ENCODE measurements at places on chromosomes 5 and 9.

- DNase-seq, result no peak
These were observed 22.1 kb upstream of the KIF2A start for GRCh38 chr5:62283861-62284260.

DNA sequence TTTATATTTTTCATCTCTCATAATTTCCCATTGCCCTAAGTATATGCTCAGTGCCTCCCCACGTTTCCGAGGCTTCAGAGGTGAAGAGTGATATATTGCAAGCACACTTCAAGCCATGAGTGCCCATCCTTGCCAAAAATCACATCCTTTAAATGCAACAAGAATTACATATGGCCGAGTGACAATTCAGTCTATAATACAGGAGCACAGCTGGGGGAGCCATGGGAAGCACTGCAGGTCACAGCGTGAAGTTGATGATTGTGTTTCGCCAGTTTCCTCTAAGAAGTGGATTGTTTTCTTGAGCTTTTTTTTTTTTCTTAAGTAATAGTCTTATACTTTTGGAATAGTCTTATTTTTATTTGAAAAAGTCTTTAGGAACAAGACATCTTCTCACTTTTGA lies 61.1 kb downstream of the MTRR start:
- no peak for DNase-seq

DNA sequence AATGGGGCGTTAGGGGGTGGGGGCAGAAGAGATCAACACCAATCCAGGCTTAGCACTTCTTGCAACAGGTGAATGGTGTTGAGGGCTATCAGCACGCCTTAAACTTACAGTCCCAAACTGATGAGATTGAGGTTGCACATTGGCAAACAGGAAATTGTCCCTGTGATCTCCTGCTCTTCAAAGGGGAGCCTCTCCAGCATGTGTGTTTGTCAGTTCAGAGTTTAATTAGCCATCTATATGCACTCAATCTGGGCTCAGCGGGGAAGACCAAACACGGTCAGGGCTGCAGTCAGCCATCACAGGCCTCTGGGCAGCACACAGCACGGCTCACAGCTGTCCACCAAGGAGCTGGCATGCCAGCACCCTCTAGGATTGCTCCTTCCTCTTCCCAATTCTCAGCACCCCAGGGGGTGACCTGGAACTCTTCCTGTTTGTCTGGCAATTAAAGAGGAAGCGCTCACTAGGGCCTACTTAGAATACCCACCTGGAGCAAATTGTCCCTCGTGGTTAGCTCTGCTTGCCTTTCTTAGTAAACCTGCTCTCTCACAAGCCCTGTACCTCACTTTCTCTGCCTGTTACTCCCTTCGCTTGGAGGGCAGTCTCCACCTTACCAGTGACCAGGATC lies 217.4 kb downstream of the SLIT3 start:
- DNase-seq, result no peak

GRCh38 chr5:149041242-149041641 lies 21.6 kb downstream of the SH3TC2 start:
- no peak for DNase-seq

DNA sequence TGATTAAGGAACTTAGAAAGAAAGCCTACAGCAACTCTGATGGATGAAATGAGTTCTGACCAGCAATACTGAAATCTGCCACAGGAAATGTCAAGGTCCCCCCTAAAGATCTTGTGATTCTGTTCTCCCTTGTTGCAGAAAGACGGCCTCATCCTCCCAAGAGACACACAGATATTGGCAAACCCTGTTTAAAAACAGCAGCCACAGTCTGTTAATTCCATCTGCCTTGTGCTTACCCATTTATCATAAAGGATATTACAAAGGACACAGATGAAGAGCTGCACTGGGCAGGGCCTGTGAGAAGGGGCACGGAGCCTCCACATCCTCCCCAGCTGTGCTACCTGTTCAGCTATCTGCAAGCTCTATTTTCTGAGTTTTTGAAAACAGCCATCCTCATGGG lies 15.2 kb downstream of the RAPGEF1 start:
- DNase-seq, result no peak

- DNase-seq, result peak; percentile 37
These were observed 10.0 kb upstream of the C5 start for GRCh38 chr9:121059998-121060636.

DNA sequence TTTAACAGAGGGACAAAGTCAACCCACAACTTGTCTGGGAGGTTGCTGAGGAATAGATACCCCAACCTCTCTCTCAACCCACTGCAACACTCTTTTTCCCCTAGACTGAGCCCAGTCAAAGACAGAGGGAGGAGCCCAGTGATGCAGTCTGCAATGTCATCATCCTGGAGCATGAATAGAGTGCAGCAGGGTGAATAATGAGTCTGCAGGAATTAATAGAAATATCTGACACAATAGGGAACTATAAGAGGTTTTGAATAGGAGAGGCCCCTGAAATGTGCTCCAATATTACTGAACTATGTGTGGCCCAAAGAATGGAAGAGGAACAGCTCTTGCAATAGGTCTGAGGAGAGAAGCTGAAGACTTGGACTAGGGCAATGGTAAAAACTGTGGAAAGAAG lies 59.1 kb downstream of the PDCD1LG2 start:
- DNase-seq, result no peak

- no peak for DNase-seq
These were observed 957.5 kb upstream of the CDH9 start for GRCh38 chr5:27995867-27996266.

DNA sequence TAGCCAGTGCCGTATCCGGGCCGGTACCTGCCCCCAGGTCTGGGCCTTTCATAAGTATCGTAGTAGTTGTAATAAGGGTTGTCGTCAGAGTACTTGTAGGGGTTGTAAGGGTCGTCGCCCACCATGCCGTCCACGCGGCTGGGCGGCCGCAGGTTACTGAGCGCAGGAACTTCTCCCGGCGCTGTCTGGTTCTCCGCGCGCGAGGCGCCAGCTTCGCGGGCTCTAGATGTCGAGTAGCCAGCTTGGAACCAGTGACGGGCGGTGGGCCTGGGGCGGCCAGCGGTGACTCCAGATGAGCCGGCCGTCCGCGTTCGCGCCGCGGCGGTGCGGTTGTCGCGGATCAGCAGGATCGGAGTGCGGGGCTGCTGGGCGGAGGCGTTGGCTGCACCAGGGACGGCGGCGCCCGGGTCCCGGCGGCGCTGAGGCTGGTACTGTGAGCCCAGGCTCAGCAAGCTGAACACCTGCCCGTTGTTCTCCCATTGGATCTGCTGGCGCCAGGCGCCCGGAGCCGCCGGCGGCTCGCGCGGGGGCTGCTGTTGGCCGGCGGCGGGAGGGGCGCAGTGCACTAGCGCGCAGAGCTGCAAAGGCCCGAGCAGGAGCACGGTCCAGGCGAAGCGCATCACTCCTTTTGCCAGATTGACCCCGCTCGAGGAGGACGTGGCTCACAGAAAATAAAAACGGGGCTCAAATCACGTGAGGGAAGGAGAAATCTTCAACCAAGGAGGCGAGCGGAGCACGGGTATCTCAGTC lies 518 bp downstream of the LOX start:
- DNase-seq, result no peak

DNA sequence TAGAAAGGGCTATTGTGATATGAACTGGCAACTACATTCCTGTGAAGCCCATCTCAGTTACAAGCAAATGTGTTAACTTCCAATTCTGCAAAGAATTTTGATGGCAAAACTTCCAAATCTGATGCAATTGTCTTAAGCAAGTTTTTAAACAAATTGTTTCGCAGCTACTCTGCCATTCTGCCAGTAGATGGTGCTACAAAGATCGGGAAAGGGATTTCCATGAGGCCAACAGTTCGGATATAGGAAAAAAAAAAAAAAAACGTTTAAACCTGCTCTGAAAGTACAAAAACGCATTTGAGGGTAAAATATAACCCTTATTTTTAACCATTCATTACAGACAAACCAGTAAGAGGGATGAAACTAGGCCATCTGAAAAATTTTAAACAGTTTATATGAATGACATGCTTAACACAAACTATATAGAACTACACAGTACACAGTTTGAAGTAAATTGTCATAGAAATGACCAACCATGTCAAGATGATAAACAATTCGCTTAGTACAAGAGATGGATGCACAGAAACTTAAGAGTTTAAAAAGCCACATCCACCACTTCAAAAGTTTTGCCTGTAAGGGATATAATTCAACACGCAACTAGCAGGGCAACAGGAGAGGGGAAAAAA lies 2.2 kb downstream of the HNRNPA0 start:
- DNase-seq, result no peak

GRCh38 chr5:110476164-110476563 lies 250.3 kb downstream of the TMEM232 start:
- DNase-seq, result no peak

DNA sequence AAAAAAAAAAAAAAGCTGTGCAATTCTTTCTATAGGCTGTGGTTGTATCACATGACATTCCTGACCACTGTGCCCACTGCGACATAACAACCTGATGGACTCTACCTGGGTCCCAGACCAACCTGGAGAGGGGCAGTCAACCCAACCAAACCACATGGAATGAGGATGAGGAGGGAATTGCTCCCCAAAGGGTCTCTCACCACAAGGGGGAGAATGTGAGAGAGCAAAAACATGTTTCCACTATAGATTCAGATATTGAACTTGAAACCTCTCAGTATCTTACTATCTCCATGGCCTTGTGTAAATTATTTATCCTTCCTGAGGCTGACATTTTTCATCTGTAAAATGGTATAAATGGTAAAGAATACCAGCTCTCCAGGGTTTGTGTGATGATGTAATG lies 66.9 kb upstream of the SV2C start:
- no peak for DNase-seq

DNA sequence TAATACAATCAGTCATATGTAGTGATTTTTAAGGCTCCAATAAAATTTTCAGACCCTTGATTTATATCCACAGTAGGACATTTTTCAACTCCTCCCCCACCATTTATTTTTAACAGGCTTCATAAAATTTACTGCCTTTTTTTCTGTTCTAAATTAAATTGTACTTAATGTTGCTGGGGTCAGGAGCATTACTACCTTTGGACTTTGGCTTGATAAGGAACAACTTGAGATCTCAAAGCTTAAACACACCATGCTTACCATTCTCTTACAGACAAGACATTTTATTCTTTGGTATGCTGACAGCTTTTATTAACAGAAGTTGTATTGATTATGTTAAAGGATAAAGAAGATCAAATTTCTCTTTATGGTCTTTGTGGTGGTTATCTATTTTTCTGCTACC lies 30.5 kb downstream of the TRPM3 start:
- DNase-seq, result no peak

GRCh38 chr9:34991607-34992375 lies 2.2 kb downstream of the DNAJB5 start:
- DNase-seq, result no peak

DNA sequence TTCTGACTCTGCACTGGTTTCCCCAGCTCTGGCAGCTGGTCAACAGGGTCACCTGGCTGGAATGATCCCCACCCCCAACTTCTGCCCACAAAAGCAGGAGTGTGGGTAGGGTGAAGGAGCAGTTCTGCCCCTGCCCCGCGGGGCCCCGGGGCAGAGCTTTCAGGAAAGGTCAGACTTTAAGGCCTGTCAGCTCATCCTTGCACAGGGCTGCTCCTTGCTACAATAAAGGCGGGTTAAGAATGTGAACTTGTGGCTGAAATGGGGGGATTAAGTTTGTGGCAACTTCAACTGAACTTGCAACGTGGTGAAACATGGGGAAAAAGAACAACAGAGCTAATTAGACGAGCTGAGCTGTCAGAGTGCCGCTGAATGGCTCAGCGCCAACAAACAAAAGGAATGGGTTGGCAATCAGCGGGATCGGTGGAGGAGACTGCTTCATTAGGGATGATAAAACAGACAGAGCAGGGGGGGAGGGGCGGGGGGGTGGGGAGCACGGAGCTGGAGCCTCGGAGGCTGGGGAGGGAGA lies 50.8 kb downstream of the CRB2 start:
- peak; percentile 14 for DNase-seq

GRCh38 chr5:73030531-73030930 lies 74.7 kb downstream of the FCHO2 start:
- DNase-seq, result peak; percentile 0

DNA sequence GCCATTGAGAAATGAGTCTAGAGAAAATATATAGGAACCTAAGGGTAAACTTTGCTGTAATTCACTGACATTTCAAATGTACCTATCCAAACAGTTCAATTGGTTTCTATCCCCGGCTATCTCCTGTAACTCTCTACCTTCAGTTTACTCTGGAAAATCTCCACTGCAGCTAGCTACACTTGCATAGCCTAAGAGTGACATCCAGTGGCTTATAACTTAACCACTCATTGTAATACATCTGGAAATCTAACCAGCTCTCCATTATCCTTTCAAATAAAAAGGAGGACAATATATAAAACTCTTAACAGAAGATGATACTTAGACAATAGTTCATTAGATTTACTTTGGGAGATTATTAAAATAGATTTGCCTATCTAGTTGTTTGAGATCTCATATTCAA lies 35.3 kb upstream of the SPDL1 start:
- no peak for DNase-seq

DNA sequence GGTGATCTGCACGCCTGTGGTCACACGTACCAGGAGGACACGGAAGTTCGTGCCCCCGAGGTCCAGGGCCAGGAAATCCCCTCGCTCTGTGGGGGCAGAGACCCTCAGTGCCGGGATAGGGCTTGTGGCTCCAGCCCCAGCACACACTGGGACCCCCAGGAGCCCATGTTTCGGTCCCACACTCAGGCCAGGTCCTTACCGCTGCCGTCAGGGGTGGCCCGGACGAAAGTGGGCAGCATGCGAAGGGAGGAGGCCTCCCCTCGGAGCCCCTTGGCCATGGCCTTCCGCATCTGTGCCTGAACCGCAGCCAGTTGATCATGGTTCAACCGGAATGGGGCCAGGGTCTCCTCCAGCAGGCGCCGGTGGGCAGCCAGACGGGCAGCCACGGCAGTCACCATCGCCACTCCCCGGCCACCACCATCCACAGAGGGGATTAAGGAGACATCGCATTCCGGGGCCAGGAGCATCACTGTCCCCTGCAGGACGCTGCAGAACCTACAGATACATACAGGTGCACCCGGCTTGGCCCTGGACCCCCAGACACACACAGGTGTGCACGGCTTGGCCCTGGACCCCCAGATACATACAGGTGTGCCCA lies 11.8 kb downstream of the HK3 start:
- no peak for DNase-seq

- DNase-seq, result no peak
These were observed 521.3 kb upstream of the TRPC7 start for GRCh38 chr5:136886608-136887007.

- DNase-seq, result no peak
These were observed 2.9 kb downstream of the SV2C start for GRCh38 chr5:76086095-76086494.

GRCh38 chr9:133786371-133786753 lies 48.2 kb upstream of the SARDH start:
- no peak for DNase-seq

- DNase-seq, result no peak
These were observed 65.2 kb downstream of the STARD4 start for GRCh38 chr5:111447099-111447498.

DNA sequence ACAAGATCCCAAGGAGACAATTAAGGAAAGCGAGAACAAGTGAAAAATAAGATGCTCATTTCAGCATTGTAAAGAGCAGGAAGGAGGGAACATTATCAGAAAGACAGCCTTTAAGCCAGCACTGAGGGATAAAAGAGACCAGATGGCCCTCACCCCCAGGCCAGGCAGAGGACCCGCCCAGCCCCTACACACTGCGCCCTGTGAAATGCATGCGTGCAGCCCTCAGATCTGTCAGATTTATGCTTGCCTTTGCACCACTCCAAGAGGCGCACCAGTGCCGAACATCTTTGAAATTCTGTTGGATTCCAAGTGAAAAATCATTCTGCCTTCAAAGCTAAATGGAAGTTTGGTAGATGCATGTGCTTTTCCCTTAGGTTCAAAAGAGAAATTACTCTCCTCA lies 378.0 kb downstream of the MLLT3 start:
- DNase-seq, result no peak

Data from DMS153 (cell line).